ENCODE measurements at places on chromosomes 1 and 21.
A peak's percentile ranks its signal among the peaks of the same experiment; 100 is the strongest.

- DNase-seq: no peak
Measured at GRCh38 chr1:245837718-245838117, 669.4 kb downstream of the SMYD3 start.

DNA sequence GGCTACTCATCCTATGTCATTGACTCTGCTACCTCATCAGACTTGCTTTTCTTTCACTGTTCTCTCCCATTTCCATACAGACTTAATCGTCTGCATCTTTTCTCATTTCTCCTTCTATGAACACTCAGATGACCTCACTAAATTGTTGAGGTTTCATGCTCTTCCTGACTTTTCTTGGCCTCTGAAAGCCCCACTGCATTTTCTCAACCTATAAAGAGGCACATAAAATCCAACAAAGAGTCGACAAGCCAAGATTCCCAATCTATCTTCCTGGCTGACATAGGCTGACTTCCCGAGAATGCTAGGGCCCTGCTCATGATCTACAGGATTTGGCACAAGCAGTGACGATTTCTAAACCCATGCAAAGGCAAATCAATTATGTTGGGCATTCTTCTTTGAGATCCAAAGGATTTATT is 280.8 kb upstream of the DPYD start:
- no peak for DNase-seq

DNA sequence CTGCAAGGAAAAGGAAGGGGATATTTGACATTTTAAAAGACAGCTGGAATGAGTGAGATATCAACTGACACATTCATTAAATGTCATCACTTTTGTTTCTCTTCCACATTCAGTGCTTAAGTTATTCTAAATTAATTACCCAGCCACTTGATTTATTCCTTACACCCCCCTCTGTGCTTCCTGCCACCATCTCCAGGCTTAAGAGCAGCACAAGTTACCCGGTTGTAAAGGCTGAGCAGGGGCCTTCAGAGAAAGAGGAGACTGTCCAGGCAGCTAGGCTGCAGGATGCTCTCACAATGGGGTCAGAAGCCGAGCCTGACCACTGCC is 71.4 kb downstream of the SYT6 start:
- no peak for DNase-seq

DNA sequence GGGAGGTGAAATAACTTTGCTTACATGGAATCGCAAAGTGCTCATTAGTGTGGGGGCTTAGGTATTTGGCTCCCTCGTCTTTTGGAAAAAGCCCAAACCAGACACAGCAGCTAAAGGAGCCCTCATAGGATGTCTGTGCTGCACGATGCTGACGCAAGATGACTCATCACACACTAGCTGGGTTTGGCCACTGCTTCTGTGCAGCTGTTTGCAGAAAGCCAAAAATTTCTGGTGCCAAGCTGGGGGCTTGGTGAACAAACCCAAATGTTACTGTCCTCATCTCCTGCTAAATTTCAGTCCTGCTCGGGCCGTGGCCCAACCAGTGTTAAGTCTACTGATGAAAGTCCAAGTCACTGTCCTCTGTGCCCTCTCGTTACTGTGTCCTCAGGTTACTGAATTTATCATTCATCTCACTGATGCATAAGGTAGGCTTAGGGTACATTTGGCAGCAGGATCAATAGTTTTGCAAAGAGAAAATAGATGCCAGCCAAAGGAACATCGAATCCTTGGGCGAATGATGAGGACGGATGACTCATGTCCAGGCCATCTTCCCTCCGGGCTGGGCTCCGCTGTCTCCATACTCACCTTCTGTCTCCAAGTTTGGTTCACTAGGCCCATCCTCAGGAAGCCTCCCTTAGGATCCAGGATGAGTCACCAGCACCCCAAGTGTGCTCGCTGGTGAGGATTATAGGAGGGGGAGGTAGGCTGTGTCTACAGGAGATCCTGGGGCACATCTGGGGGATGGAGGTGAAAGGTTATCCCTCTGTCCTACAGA is 177.7 kb downstream of the ADSS2 start:
- peak; percentile 86 for DNase-seq

GRCh38 chr1:162908780-162909179 is 47.8 kb upstream of the CCDC190 start:
- DNase-seq: peak; percentile 61

GRCh38 chr1:29094954-29095353 is 28.7 kb downstream of the TMEM200B start:
- DNase-seq: no peak

DNA sequence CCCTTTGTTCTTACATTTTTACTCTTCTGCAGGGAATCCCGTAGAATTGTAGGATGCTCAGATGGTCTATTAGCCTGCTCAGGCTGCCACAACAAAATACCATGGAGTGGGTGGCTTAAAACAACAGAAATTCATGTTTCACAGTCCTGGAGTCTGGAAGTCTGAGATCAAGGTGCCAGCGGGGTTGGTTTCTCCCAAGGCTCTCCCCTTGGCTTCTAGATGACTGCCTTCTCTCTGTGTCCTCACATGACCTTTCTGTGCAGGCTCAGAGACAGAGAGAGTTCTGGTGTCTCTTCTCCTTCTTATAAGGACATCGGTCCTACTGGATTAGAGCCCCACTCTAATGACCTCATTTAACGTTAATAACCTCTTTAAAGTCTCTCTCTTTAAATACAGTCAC is 41.7 kb downstream of the HUNK start:
- no peak for DNase-seq

GRCh38 chr1:230713915-230714764 is at the start of gene AGT:
Gene AGT, minus strand, starts transcription at chr1:230714122. Its CDS starts 3,299 bp downstream, at chr1:230710823.
- DNase-seq: no peak

DNA sequence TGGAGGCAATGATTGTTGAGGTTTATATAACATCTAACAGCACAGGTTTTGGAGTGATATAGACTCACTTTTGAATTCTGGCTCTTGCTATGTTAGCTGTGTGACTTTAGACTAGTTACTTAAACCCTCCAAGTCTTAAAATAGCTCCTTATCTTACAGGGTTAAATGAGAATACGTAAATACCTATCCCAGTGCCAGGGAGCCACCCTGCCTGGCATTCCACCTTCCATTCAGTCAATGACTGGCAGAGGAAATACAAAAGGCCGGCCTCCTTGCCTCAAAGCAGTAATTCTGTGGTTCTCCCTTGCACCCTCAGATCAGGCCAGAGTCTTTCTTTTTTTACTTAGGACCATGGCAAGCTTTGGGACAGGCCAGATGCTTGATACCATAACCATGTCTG is 31.8 kb downstream of the DBT start:
- no peak for DNase-seq

DNA sequence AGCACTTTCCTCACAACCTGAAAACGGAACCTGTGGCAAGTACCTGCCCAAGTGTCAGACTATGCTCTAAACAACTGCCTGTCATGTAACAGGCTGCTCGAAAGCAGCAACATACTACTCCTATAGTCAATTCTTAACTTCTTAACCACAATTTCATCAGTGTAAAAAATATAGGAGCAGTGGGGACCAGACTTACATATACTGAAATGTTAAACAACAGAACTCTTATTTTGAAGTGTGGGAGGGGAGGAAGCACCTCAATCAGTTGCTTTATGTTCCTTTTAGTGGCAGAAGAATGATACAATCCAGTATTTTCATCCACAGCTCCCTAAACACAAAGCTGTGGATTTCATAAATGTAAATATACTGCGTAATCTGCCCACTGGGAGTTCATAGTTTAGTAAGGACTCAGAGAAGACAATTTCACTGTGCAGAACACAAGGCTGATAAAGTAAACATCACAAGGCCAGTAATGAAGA is 44.2 kb downstream of the WLS start:
- DNase-seq: no peak

DNA sequence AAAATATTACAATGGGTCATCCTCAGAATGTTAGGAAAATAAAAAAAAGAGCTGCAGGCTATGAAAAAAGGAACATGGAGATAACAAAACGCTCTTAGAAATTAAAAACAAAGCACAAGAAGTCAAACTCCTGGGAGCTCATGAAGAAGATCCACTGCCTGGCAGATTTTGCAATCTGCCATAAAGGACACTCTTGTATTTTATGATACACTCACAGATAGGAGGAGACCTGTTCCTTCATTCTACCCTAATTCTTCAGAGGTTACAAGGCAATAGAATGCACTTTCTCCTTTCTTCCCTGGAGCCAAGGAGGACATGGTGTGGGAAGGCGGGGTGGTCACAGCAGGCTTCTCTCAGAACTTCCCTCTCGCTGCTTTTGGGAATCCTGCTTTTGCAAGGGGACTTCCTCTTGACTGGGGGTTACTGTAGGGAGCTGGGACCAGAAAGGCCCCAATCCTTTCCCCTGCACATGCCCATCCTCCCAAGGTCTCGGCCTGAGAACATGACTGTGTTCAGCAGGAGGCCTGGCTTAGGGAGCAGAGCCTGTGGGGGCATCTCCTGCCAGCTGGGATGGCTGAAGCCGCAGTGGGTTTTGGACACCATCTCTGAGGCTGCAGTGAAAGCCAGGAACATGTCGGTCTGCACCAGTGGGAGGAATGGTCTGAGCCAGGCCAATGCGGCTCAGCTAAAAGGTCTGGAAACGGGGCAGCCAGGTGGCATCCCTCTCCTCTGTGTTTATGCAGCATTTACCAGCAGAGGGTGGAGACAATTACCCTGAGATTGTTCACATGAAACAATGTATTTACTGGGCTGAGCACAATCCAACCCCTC is 44.8 kb downstream of the GPR161 start:
- DNase-seq: no peak

DNA sequence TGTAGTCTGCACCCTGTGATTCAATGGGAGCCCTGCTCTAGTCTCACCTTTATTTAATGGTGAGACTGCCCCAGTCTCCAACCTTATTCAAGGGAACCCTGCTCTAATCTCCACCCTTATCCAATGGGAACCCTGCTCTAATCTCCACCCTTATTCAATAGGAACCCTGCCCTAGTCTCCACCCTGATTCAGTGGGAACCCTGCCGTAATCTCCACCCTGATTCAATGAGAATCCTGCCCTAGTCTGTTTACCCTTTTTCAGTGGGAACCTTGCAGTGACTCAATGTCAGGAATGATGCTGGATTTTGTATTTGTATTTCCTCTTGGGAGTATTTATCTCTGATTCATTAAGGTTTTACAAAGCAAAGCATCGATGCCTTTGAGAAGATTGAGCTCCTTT is 39.5 kb downstream of the TRPM2 start:
- no peak for DNase-seq

- no peak for DNase-seq
Measured at GRCh38 chr1:11930571-11931445, 3.7 kb upstream of the PLOD1 start.

GRCh38 chr1:96346719-96347118 is 374.9 kb upstream of the PTBP2 start:
- DNase-seq: no peak

GRCh38 chr1:24540906-24541710 is 14.8 kb upstream of the NCMAP start:
- DNase-seq: peak; percentile 72

DNA sequence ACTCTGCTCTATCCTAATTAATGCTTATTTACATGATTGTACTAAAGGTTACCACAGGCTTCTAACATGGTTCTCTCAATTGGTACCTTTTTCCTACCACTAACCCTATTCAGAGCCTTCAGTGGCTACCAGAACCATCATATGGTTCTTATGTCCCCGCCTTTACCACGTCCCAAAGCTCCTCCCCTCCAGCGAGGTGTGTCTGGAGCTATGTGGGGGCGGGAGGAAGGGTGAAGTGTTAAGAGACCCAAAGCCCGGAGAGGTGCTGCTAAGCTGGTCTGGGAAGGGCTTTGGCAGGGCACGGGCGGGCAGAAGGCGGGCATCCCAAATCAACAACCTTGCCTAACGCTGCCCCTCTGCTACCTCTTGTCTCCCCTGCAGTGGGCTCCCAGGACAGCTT is 10.0 kb downstream of the SPATA46 start:
- DNase-seq: no peak

GRCh38 chr1:46554597-46555381 is 3.3 kb upstream of the KNCN start:
- no peak for DNase-seq

DNA sequence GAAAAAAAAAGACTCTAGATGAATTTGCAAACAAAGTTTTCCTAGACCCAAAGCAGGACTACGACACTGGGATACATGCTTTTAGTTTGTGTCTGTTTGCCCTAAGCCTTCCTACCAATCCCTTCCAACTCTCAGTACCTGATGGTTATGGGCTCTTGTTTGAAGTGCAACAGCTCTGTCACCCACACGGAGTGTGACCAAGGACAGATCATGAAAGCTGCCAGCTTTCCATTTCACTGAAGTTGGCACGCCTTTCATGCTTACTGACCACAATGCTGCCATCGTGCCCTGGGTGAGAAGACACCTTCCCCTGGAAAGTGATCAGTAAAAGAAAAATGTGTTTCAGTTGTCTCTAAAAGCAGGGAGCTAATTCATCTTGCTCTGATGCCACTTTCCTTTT is 312.5 kb upstream of the PTBP2 start:
- DNase-seq: no peak

DNA sequence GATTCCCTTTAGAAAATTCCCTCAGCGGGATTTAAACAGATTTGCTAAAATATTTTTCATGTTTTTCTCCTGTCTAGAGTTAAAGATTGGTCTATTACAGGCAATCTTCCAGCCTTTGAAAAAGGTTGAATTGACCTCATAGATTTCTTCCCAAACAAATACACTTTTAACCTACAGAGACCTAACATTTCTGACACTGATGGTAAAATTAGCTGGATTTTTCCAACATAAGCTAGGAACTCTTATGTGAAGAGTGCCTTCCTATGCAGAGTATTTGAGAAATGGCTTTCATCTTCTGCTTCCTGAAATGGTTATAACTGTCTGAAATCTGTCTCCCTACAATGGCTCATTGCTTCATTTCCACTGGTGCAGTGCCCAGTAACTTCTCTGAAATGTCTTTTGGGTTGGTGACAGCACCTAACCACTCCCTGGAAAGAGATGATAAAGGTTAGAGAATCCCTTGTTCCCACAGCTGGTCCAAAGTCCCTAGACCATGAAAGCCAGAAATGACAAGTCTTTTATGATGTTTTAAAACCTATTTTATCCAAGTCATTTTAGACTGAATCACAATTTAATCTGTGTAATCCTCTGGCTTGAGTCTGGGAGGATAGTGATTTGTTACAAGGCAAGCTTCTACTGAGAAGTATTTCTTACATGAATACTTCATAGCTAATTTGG is 269.4 kb downstream of the BACH1 start:
- DNase-seq: no peak

GRCh38 chr1:228016653-228017355 is 10.0 kb downstream of the WNT3A start:
- DNase-seq: no peak

GRCh38 chr1:25550155-25550506 is 6.7 kb downstream of the LDLRAP1 start:
- no peak for DNase-seq

GRCh38 chr1:203509135-203509534 is 15.2 kb downstream of the OPTC start:
- no peak for DNase-seq

DNA sequence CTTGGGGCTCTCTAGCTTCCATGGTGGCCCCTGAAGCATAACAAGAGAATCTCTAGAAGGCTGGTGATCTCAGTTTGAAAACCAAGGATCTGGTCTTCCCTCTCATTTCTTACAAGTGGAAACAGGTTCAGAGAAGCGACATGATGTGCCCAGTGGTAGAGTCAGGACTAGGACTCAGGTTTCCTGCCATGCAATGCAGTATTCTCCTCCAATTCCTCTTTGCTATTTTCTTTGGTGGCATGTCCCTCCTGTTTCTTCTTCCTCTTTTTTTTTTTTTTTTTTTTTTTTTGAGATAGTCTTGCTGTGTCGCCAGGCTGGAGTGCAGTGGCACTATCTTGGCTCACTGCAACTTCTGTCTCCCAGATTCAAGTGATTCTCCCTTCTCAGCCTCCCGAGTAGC is 195.6 kb upstream of the C1orf105 start:
- DNase-seq: no peak

GRCh38 chr1:25111706-25112105 is 120.6 kb downstream of the SYF2 start:
- no peak for DNase-seq

GRCh38 chr21:38714999-38715398 is 90.7 kb upstream of the ETS2 start:
- no peak for DNase-seq
